ENCODE measurements at places on chromosomes 12 and 14.

DNA sequence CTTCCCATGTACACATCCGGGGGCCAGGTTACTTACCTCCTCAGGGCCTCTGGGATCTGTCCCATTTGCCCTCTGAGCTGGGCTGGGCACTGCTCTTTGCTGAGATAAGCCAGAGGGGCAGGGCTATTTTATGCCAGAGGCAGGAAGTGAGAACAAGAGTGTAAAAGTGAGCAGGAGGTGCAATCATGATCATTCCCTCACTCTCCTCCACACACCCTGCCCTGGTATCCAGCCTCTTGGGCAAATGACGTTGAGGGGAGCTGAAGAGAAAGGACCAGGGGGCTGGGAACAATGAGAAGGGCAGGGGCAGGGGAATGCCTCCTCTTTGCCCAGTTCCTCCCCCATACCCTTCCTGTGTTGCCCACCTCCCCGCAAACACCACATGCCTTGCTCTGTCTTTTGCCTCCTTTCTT, 4.2 kb downstream of the LPAR5 start:
- no peak for DNase-seq

GRCh38 chr12:96120359-96121100, 73.6 kb upstream of the ELK3 start:
- DNase-seq: no peak

DNA sequence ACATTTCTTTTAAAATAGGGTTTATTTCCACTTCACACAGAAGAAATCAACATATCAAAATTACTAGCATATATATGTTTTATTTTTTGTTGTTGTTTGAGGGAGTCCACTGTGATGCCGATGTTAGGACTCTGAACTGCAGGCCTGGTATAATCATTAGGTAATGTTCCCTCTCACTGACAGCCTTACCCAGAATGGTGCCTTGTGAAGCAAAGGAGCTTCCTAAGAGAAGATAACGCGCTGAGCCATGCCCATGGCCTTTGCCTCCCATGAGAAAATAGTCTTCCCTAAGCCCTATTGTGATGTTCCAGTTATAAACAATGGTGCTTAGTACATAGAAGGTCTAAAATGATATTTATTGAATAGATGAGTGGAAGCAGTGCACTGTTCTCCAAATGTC, 12.0 kb downstream of the GNG2 start:
- DNase-seq: no peak

GRCh38 chr14:100323121-100323941, at the start of gene SLC25A47:
SLC25A47 (plus strand) TSS chr14:100323339; CDS start chr14:100323415, 76 bp downstream.
- DNase-seq: no peak

DNA sequence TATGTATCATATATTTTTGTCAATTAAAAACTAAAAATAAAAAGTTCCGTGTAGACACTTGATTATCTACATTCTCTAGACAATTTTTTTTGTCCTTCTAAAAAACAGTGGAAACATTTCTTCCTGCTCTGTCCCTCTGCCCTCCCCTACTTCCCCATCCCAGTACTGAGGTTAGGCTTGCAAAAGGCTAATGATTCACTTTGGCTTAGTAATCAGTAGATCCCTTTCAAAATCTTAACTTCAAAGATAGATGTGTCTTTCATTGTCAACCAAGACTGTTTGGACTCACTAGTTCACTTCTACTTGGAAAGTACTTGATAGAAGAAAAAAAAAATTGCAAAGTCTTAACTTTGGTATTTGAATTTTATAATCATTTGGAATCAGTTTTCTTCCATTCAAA, 3.8 kb downstream of the SETD3 start:
- DNase-seq: no peak

DNA sequence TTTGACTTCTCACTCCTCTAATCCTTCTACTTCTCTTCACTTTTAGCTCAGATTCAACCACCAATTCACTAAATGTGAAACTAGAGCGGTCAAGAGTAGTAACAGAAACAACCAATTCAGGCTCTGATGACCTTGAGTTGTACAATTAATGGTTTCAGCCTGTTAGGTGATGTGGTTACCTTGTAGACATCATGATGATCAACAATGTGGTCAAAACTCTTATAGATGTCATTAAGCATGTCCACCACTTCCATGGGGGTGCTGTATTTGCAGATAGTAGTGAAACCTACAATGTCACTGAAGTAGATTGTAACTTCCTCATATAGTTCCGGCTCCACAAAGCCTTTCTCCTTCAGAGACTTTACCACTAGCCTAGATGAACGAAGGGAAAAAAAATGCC, 54.1 kb upstream of the PLBD1 start:
- no peak for DNase-seq

- no peak for DNase-seq
Measured at GRCh38 chr12:5038781-5039311, 4.8 kb upstream of the KCNA5 start.

- no peak for DNase-seq
Measured at GRCh38 chr12:3751151-3752095, 1.5 kb downstream of the CRACR2A start.

- no peak for DNase-seq
Measured at GRCh38 chr12:102542816-102543440, 62.6 kb upstream of the IGF1 start.

DNA sequence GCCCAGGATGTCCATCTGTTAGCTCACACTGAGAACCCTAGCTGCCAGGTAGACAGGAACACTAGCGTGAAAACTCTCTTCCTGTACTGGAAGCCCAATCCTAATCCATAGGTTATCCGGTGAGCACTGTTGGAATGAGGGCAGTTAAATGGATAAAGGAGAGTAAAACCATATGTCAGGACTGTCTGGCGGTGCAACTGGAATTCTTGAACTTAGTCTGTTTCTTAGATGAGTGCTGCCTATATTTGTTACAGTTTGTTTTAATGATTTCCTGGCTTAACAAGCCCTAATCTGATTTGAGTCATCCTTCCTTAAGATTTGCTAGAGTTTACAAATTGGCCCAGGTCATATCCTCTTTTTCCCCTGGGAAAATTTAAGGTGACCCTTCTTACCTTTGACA, 104.7 kb downstream of the ANO4 start:
- DNase-seq: no peak

DNA sequence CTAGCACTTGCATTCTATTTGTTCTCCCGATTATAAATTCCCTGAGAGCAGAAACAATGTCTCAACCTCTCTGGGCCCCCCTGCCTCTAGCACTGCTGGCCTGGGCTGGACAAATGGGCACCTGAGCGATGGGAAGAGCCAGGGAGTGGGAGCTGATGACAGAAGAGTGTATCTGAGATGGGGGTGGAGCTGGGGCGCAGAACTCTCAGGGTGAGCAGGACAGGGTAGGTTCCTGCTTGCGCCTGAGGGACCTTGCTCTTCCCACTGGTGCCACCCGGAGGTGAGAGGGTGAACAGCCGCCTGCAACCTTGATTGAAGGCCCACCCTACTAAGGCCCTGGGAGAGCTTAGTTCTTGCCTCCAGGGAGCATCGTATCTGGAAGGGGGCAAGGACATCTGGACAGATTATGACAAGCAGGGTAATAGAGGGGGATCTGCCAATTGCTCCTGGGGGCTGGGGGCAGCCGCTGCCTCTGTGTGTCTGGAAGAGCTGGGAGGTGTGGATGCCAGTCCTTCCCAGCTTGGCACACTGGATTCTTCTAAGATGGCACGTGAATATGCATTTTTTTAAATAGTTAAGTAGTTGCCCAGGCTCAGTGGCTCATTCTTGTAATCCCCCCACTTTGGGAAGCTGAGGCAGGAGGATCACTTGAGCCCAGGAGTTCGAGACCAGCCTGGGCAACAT, 43.0 kb upstream of the TSPAN9 start:
- peak; percentile 27 for DNase-seq

DNA sequence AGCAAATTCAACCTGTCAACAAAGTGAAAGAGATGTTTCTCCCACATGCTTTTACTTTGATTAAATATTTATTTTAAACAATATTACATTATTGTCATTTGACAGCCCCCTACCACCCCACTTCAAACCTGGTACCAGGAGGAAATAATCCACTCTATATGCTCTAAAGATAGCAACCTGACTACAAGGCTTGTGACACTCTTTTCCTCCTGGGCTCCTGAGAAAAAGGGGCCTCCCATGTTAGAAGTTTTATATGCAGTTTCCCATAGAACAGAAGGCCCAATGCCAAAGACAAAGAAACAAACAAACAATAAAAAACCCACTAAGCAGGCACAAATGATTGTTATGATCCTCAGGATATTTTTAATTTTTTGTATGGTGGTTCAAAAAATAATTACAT, 73.6 kb downstream of the RPS29 start:
- DNase-seq: no peak

- DNase-seq: no peak
Measured at GRCh38 chr14:73176685-73177084, 40.4 kb downstream of the PSEN1 start.

DNA sequence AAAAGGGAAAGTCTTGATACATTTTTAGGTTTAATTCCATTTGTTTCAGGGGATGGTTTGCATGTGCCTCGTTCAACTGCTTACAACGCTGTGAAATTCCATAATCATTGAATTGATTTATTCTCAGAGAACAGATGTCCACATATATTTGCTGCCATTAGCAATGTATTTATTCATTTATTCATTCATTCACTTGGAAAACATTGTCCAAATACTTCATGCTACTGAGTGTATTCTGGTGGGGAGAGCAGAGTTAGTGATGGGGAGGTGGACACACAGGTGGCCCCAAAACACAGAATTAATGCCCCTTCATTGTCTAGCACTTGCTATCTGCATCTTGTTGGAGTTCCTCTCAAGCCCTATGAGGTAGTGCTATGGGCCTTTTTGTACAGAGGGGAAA, 141.2 kb upstream of the PARP11 start:
- DNase-seq: no peak

DNA sequence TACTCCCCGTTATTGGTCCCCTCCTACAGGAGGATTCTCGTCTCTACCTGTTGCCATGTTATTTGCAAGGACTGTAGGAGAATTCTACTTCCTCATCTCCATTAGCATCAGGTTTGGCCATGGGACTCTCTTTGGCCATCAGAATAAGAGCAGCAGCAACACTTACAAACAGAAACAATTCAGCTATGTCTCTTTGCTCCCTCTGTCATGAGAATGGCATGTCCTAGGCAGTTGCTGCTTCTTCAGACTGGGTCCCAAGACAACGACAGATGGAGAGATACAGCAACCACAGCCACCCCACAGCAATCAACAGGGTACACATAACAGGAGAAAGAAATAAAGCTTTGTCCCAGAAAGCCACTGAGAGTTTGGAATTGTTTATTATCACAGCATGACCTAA, 19.7 kb downstream of the SLC41A2 start:
- no peak for DNase-seq

DNA sequence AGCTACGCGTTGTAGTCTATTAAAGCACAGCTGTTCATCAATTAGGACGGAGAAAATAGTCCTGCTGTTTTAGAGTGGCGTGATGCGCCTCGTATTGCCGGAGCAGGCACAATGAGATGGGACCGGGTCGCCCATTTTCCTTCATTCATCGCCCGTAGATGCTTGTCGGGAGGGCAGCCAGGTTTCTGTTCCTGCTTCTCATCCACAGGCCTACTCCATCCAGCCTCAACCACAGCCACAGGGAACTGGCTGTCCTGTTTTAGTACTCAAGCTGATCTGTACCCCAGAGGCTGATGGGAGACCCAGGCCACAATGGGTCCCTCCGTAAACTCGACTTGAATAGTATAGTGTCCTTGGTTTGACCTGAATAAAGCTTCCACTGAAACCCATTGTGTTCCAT, 264.0 kb downstream of the VRK1 start:
- DNase-seq: no peak

- no peak for DNase-seq
Measured at GRCh38 chr12:21607701-21608100, 3.1 kb upstream of the GYS2 start.

GRCh38 chr14:90677484-90678050, 138.7 kb downstream of the TTC7B start:
- DNase-seq: no peak

GRCh38 chr12:77795699-77796098, 35.0 kb upstream of the NAV3 start:
- no peak for DNase-seq

DNA sequence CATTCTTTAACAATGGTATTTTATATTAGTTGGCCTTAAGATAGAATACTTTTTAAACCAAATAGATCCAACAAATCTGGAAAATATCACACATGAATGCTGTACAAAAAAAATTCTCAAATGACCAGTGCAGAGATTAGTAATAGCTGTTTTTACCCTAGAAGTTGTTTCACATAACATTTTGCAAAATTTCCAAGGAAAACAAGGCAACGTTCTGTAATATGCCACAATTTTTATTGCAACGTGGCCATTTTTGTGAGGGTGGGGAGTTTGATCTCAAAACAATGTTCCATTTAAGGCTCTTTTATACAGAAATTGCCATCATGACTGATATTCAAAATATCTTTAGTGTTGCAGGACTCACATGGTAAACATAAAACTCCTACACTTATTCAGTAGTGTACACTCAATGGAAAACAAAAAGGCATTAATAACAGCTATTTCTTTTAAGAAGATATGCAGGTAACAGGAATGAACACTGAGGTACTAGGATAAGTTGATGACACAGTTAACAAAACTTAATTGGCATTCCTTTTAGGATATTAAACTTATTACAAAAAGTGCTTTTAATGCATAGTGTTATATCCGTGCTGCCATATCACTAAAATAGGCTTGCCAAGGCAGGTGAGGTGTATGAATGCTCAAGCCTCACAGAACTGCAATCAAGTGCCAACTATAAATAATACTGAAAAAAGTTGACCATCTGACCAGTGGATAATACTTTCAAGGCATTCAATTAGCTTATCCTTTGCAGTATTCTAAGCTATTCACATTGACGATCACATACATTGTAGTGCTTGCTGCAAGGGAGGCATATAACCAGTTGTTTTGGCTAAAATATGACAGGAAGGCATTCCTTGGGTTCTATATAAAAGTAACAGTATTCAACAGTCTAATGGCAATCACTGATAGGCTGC, 2.3 kb downstream of the CFL2 start:
- no peak for DNase-seq

GRCh38 chr14:24427537-24428508, 1.6 kb downstream of the CBLN3 start:
- no peak for DNase-seq

DNA sequence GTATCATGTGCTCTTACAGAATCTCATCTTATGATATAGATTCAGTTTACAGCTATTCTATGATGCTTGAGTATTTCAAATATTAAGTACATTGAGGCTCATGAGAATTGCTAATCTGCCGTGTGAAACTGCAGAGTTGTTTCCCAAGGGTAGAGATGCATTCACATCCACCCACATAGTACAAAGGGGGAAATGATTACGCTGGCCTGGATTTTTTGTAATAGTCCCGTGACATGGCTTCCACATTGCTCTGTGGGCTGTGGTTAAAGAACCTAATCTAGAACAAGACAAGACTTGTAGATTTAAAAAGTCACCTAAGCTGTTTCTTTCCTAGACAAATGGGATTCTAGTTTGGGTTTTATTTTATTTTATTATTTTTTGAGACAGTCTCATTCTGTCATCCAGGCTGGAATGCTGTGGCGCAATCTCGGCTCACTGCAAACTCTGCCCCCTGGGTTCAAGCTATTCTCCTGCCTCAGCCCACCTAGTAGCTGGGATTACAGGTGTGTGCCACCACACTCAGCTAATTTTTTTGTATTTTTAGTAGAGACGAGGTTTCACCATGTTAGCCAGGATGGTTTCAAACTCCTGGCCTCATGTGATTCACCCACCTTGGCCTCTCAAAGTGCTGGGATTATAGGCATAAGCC, 13.0 kb upstream of the RIOX1 start:
- no peak for DNase-seq
